Fibroblast of skin of left quadriceps (primary cell): ENCODE measurements at places on chromosomes 3 and 15.

DNA sequence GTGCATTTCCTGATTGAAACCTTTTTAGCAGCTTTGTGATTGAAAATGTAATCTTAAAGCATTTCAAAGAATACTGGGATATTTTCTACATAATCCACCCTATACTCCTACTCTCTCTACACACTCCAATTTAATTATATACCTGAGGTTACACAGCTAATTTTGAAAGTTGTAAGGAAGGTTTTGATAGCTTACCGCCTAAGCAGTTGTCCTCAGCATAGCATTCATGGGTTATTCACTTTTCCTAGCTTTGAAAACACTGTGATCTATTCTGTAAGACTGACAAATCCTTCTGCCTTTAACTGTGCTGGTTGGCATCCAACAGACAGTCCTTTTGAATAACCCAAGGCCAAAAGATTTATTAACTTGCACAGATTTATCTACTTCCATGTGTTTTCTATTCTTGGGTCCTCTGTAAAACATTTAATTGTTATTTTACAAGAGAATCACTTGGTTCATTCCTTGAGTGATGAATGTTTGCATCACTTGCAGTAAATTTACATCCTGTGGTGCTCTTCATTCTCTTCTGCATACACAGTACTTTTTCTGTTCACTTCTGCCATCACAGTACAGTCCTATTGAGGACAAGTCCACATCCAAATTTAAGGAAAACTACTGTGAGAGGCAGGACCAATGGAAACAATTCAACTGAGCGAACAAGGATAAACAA is 44.8 kb downstream of the SERPINI1 start:
- no peak for DNase-seq

GRCh38 chr3:156533205-156533604 is 21.7 kb downstream of the SSR3 start:
- no peak for DNase-seq

- no peak for DNase-seq
Measured at GRCh38 chr3:79367066-79367465, 400.7 kb downstream of the ROBO1 start.

GRCh38 chr3:11546657-11547302 is 96.9 kb downstream of the VGLL4 start:
- DNase-seq, result no peak

GRCh38 chr15:85531083-85531482 is 150.7 kb downstream of the AKAP13 start:
- peak; percentile 16 for DNase-seq

GRCh38 chr3:105505170-105505569 is 138.5 kb downstream of the ALCAM start:
- DNase-seq, result no peak

- DNase-seq, result no peak
Measured at GRCh38 chr15:87730706-87731105, 525.8 kb downstream of the NTRK3 start.

GRCh38 chr3:155972885-155973584 is 102.6 kb downstream of the GMPS start:
- DNase-seq, result no peak

- DNase-seq, result peak; percentile 60
Measured at GRCh38 chr15:33154351-33155166, 40.0 kb downstream of the FMN1 start.

DNA sequence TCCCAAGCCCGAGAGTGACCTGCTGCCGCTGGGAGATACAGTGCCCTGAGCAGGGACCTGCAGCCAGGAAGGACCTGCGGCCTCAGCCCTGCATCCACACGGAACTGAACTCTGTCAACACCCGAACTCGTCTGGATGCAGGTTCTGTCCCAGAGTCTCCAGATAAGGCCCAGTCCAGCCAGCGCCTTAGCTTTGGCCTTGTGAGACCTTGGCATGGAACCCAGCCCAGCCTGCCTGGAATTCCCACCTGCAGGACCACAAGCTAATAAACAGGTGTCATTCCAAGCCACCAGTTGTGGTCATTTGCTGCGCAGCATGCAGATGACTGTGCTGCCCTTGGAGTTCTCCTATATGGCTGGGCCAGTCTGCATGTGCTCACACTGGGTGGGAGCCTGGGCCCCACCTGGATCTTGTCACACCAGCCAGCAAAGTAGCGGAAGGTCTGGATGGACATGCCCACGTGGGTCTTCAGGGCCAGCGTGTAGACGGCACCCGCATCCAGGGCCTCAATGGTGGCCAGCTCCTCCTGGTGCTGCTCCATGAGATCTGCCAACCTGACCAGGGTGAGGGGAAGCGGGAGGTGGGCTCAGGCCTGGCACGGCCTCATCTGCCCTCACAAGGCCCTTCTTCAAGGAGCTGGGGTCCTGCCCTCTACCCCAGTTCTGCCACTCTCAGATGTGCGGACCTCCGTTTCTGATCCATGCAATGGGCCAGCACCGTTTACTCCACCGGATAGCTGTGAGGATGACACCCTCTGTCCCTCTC is 47.2 kb upstream of the SLC41A3 start:
- DNase-seq, result no peak

- no peak for DNase-seq
Measured at GRCh38 chr15:71736286-71736947, 73.9 kb upstream of the NR2E3 start.

GRCh38 chr3:190097617-190098016 is 23.1 kb downstream of the P3H2 start:
- DNase-seq, result no peak

GRCh38 chr3:12553921-12554391 is 2.9 kb upstream of the MKRN2 start:
- no peak for DNase-seq
